Fibroblast of villous mesenchyme (primary cell): ENCODE measurements at places on chromosomes 11 and 22.

DNA sequence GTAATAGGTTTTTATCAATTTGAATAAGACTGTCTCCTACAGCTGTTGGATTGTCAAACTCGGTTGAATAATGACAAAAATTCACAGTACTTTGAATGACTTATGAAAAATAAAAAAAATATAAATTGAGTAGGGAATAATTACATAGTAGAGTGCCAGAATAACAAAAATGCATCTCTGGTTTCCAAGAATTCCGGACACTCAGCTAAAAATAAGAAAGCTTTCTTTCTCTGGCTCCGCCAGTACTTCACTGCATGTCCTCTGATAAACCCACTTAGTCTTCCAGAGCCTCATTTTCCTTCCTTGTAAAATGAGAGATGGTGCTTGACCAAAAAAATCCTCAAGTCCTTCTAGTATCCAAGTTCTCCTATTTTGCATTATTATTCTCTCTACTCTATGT lies 374.6 kb upstream of the LUZP2 start:
- DNase-seq: no peak

DNA sequence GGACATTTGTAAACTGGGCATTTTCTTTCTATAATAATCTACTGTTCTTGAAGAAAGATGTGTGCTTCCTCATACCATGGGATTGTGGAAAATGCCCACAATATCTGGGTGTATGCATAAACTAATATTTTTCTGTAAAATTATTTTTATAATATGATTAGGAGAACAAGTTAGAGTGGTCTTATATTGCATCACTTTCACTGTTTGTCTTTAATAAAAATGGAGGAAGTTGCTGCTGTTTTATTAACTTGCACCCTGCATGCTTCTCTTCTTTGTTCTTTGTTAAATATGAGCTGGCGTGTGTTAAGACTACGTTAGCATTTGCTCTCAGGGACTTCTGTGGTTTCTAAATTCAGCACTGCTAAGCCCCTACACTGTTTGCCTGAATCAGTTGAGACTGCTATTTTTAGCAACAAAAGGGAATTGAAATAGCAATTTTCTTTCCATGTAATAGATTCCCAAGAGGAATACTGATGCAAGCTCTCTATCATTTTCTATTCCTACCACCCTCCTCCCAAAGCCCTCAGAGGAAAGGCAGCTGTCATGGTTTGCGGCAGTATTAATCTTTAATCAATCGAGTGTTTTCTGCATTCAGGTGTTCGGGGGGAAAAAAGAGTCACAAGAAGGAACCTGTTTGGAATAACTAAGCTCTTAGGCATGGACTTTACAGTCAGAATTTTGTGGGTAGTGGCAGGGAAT lies 56.1 kb downstream of the HSD17B12 start:
- DNase-seq: peak; percentile 53

GRCh38 chr11:77065878-77066228 lies 918 bp upstream of the CAPN5 start:
- peak; percentile 80 for DNase-seq

DNA sequence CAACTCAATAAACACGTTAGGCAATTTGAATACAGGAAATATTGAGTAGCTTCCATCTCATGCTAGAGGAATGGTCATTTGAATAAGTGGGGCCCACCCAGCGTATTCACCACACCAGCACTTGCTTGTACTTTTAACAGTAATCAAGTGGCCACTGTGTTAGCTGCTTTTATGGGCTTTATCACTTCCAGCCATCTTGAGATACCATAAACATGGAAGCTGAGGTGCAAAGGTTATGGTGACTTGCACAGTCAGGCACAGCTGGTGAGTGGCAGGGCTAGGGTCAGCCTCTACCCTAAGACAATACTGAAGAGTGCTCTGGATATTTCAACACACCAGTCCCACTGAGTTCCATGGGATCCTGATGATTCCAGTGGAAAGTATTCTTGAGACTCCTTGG lies 6.7 kb downstream of the JOSD1 start:
- peak; percentile 86 for DNase-seq

DNA sequence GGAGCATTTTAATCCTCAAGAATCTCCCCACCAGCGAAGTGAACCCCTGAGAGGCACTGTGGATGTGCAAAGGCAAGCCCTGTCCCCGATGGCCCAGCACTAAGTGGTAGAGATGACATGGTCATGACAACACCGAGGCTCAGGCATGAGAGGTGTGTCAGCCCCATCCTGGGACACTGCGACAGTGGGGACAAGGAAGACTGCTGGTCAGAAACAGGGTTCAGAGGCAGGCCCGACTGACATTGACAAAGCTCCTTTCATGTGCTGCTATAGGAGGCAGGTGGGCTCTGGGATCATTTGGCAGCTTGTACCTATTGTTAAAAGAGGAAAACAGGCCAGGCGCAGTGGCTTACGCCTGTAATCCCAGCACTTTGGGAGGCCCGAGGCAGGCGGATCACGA lies 54.3 kb upstream of the MYEOV start:
- DNase-seq: no peak

GRCh38 chr22:41301085-41302020 lies at the start of gene ZC3H7B:
Gene ZC3H7B, plus strand, starts transcription at chr22:41301525. Its CDS starts 19,136 bp downstream, at chr22:41320661.
- peak; percentile 83 for DNase-seq

DNA sequence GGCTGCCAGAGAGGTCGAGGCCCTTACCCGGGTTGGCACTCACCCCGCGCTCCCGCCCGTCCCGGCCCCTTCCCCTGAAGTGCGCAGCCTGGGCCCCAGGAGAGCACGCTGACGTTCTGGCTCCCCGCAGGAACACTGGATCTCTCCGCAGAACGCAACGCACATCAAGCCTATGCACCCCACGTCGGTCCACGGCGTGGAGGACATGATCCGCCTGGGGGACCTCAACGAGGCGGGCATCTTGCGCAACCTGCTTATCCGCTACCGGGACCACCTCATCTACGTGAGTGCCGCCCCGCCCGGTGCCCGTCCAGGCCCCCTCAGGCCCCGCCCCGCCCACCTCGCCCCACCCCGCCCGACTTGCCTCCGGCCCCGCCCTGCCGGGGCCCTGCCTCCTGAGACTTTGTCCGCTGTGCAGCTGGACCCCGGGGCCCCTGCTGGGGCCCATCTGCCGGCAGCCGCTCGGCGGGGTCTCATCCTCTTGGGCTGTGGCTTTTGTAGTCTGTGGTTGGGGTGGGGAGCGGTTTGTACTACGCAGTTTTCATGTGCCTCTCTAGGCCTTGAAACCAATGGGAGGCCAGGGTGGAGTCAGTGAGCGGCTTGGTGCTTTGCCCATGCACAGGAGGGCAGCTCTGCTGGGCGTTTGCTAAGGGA lies 19.7 kb downstream of the MYO7A start:
- peak; percentile 14 for DNase-seq
